ENCODE measurements at places on chromosomes 12 and 14.
A peak's percentile ranks its signal among the peaks of the same experiment; 100 is the strongest.

- DNase-seq: no peak
Measured at GRCh38 chr12:27332407-27332713, 276 bp upstream of the BMAL2 start.

DNA sequence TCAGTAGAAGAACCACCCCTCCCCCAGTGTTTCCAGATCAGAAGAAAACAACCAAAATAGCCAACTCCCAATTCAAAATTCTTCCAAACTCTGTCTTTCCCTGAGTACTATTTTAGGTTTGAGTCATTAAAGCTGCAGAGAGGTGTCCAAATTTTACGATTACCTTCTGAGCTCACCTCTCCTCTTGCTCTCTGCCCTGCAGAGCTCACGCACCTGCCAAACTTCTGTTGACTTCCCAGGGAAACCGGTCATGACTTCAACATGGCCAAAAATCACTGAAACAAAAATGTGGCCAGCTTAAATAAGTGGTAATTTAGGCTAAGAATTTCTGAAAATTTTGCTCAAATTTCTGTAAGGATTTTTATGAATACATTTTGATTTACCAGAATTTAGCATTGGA lies 70.9 kb upstream of the OTX2 start:
- DNase-seq: peak; percentile 62

DNA sequence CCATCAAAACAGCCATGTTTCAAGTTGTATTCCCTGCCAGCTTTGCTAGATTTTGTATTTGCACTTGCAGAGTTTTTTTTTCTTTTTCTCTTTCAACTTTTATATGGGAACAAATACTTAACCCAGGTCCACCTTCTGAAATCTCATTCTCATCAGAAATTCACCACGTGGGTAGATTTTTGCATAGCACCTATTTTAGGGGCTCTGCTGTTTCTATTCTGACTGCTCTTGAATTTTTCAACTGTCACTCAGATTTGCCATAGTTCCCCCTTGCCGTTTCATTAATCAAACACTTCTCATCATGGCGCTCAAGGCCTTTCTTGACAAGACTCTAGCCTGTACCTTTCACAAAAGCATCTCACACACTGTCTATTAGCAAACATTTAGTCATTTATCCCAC lies 767.2 kb downstream of the VRK1 start:
- no peak for DNase-seq

- peak; percentile 34 for DNase-seq
Measured at GRCh38 chr12:99170461-99170860, 477.1 kb upstream of the GARIN6 start.

GRCh38 chr14:52061890-52062289 lies 7.0 kb downstream of the NID2 start:
- DNase-seq: no peak

- no peak for DNase-seq
Measured at GRCh38 chr14:70642303-70643235, 853 bp downstream of the TTC9 start.

- DNase-seq: no peak
Measured at GRCh38 chr12:64808110-64808509, 16.3 kb upstream of the TBC1D30 start.

- DNase-seq: no peak
Measured at GRCh38 chr14:64561631-64562030, 11.9 kb downstream of the PPP1R36 start.

DNA sequence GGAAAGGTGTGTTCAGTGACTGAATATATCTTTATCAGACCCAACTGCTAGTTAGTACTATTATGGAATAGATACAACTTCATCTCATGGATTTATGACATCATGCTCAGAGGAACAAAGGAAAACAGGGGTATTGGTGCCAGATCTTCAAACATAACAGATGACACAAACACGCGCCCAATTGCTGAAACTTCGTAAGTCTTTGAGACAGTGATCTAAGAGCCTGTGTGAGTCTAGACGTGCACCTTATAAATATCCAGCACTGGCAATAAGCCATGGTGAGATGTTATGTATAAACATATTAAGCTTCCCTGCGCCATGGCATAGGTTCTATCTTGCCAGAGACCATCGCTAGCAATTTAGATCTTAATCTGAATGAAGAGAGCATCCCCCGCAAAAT lies 42.2 kb upstream of the NR2C1 start:
- DNase-seq: no peak

DNA sequence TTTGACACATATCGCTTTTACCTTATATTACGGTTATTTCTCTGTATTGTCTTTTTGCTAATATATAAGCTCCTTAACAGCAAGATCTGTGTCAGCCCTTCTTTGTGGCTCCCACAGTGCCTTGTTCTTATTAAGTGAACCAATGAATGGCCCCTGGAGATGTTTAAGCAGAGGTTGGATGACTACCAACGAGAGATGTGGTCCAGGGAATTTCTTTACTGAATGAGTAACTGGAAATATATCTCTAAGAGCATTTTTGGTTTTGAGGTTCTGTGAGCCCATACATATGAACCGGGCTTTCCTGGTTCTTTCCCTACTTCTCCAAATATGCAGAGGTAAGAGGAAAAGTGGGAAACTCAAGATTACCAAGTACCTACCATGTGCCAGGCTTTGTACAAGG lies 23.5 kb downstream of the CALCOCO1 start:
- no peak for DNase-seq

DNA sequence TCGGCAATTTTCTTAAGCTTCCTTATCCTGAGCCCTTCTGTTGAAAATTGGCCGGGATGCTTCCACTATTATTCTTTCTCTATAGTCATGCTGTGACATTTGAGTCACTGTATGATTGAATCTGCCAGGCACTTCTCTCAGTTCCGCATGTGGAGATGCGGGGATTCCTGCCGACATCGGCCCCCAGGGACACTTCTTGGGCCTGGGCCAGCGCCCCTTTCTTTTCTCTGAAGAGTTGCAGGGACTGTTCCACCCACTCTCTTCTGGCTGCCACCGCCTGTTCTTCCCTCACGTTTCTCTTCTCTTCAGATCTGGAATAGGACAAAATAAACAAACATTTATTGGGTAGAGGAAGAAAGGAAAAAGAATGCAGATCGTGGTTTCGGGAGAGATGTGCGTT lies 310.1 kb downstream of the ETNK1 start:
- DNase-seq: no peak

DNA sequence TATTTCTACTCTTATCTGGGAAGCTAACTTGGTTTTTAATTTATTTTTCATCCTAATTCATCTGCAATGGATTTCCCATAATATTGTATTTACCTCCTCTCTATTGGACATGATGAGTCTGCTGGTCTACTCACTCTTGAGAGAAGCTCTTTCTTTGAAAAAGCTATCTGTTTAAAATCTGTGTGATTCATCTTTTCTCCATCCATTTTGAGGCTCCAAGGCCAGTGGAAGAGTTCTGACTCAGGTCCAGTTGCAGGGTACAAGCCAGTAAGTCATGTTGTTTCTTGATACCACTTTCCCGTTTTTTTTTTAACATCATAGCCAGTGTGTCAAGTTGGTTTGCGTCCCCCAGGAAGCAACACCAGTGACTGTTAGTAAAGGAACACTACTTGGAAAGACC lies 160.3 kb upstream of the BMP4 start:
- DNase-seq: no peak

DNA sequence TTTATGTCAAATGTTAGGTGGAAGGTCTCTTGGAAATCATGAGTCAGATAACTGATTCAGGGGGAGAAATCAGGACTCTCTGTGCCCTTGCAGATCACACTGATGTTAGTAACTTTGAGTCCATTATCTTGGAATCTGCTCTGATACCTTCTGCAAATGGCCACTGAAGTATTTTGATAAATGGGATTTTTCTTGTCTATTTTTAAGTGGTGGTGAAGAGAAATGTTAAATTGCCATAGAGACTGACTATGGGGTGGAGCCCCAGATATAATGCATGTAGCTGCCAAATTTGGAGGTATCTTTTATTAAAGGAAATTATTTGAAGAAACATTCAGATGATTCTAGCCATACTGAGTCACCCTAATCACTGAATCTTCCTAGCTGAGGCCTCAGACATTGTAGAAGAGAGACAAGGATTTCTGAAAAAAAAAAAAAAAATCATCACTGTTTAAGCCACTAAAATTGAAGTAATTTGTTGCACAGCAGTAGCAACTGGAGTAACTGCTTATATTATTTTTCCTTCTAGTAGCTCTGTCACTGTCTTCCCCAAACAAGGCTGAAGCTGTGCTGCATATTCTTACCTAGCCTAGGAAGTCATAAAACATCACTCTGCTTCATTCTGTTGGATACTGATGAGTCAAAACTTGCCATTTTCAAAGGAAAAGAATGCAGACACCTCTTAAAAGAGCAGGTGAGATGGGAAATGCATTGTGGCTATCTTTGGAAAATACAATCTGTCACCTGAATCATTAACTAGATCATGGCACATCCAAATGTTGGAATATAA lies 36.0 kb upstream of the CLEC14A start:
- no peak for DNase-seq

GRCh38 chr14:85580536-85581140 lies 50.7 kb downstream of the FLRT2 start:
- no peak for DNase-seq

DNA sequence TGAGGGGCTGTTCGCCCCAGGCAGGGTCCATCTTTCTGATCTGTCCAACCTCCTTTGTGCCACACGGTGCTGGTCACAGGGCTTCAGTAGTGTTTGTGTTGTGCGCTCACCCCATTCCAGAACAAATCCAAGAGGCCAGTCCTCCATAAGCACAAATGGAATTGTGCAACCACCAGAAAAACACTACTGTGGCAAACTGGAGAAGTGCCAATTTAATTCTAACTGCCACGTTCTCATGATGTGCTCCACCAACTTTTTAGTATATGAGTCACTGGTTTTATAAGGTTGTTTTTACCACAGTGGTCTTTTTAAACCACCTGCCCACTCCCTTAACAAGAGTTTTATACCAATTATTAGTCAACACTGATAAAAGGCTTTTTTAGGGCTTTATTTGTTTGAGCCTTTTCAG lies 380.2 kb downstream of the NAV3 start:
- no peak for DNase-seq

GRCh38 chr14:32374155-32374554 lies 45.1 kb downstream of the AKAP6 start:
- no peak for DNase-seq

DNA sequence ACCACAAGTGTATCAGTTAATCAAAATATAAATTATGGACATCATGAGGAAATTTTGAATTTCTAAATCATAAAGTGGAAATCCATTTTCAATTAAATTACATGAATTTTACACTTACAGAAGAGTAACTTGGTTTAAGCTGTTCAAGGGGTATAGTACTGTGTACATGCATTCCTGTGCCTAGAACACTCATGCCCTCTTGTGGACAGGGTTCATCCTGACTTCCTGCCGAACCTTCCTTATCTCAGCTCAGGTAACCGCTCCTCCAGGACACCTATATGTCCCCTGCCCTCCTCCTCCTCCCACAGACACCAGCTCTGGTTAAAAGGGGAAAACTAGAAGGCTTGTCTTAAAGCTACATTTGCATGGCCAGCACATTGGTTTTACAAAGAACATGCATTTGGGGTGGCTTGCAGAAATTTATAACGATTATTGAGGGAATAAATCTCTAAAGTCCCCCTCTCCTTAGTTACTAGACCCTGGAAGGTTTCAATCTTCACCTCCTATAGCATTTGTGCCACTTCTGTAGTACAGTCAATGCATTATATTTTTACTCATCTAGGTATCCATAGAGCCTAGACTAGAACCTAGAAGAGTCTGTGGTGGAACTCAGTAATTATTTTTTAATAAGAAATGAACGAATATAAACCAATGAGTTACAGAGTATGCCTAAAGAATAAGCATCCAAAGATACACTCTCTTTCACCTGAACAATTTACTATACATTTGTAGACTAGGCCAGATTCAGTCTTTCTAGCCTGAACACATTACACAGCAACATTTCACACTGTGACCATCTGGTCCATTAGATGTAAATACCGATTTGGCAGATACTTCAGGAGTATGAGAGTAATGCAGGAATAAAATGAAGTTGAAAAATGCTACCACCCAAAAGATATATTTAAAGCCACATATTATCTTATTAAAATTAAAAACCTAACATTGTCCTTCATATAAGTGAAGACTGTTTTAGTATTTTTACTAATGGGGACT lies 345.6 kb downstream of the PAWR start:
- DNase-seq: peak; percentile 15
